ENCODE measurements at places on chromosomes 12 and 14.

DNA sequence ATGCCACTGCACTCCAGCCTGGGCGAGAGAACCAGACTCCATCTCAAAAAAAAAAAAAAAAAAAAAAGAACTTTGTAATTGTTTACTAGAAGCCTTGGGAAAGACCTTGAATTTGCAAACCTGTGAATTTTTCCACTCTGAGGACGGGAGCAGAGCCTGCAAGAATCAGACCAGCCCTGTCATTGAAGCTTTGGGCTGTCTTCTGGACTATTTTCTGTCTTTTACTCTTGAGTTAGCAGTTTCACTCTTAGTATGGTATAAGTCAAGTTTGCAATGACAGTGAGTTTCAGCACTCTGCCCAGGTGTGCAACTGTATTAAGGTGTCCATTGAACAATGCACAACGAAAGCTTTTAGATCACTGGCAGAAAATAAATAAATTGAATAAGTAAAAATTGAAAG, 81.4 kb upstream of the KRAS start:
- H3K36me3 ChIP-seq: no peaks in the 10 kb centered on the region
- H3K4me3 ChIP-seq: no peak overlapping the region
- no peaks in the 10 kb centered on the region for H3K27me3 ChIP-seq

DNA sequence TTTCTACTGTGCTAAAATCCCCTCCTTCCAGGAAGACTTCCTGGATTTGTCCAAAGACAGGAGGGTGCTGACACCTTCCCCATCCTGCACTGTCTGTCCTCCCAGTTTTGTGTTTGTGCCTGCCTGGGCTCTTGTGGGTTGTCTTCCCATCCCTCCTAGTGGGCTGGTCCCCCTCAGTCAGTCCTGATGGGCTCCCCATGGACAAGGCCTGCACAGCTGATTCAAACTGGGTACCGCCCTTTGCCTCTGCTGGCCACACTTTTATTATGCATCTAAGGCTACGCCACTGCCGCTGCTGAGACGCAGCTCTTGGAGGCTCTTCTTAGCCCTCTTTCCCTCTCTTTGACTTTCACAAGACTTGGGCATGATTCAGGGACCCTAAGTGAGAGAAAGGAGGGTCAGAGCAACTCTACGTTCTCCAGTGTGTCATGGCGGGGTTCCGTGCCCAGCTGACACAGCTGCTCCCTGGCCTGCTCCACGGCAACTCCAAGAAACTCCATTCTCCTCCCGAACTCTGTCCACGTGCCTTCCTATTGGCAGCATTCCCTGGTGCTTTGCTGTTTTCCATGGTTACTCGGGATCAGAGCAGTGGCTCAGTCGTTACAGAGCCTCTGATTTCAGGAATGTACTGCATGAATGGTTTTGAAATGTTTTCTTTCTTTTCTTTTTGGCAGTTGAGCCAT, 3.8 kb upstream of the KRT85 start:
- no peaks in the 10 kb centered on the region for H3K36me3 ChIP-seq
- no peak overlapping the region for H3K27ac ChIP-seq
- no peak overlapping the region for H3K4me3 ChIP-seq
- peaks cover 40% of the 10 kb centered on the region for H3K27me3 ChIP-seq
- DNase-seq: peak; percentile 46

DNA sequence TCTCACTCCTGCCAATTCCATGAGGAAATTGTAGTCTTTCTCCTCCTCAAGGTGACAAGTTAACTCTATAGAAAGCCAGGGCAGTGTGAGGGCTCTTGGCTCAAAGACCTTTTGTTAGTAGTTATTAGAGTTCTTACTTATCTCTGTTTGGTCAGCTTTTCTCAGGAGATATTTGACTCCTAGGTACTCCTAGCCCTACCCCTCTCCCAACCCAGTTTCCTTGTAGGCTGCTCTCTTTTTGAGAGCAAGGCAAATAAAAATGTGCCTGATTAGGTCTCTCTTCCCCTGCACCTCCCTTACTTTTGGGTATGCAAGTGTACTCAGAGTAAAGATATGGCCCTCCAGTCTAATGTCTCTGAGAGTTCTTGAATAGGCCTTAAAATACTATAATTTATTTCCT, 23.8 kb downstream of the BTG1 start:
- H3K4me1 ChIP-seq: peaks cover 7% of the 10 kb centered on the region
- DNase-seq: no peak
- no peak overlapping the region for H3K27ac ChIP-seq
- H3K4me3 ChIP-seq: no peak overlapping the region
- H3K27me3 ChIP-seq: no peaks in the 10 kb centered on the region

DNA sequence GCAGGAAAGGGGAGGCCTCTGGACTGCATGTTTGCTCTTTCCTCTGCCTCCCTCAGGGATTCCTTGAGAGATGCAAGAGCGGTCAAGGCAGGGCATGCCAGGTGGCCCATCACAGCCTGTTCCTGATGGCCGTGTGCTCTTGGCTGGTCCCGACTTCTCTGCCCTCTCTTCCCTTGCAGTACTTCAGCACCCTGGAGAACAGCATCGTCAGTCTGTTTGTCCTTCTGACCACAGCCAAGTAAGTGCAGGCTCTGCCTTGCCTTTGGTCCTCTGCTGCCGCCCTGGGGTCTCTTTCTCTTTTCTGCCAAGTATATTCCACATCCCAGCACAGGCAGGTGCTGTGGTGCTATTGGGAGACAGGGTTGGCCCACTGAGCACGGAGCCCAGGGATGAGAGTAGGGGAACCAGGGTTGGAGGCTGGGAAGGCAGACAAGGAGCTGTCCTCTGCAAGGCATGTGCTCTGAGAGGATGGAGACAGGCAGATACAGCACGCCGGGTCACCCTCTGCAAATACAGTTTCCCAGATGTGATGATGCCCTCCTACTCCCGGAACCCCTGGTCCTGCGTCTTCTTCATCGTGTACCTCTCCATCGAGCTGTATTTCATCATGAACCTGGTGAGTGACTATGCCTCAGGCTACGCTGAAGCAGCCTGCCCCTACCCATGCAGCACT, 51.9 kb downstream of the TPCN1 start:
- peaks cover 3% of the 10 kb centered on the region for H3K36me3 ChIP-seq
- peaks cover 14% of the 10 kb centered on the region for H3K4me1 ChIP-seq
- H3K4me3 ChIP-seq: no peak overlapping the region
- peak; percentile 36 for DNase-seq
- no peak overlapping the region for H3K27ac ChIP-seq
- no peaks in the 10 kb centered on the region for H3K27me3 ChIP-seq

DNA sequence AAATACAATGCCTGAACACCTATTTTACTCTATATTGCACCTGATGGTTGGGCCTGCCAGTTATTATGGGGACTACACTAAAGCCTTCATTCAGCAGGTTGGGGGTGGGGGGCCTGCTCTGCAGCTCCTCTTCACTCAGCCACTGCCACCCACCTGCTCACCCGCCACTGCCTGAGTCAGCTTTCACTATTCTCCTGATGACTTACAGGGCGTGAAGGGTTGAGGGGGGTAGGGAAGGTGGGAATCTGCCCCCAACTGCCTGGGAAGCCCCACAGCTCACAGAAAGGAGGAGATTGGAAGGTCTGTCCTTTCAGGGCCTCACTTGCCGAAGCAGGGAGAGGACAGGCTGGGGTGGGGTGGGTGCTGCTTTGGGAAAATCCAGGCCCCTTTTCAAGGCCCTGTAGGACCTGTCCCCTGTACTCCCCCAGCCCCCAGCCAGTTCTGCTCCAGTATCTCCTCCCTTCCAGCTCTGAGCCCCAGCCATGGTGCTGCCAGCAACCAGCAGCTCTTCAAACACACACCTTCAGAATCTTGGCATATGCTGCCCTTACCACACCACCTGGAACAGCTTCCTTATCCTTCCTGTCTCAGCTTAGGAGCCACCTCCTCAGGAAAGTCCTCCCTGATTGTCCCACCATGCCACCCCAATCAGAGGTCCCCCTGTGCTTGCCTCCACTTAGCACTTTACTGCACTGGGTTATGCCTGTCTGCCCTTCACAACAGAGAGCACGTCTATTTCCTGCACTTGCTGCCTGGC, 33.1 kb downstream of the IRF2BPL start:
- peaks cover 4% of the 10 kb centered on the region for H3K4me1 ChIP-seq
- no peak for DNase-seq
- H3K27me3 ChIP-seq: no peaks in the 10 kb centered on the region
- H3K27ac ChIP-seq: no peak overlapping the region
- H3K36me3 ChIP-seq: no peaks in the 10 kb centered on the region

DNA sequence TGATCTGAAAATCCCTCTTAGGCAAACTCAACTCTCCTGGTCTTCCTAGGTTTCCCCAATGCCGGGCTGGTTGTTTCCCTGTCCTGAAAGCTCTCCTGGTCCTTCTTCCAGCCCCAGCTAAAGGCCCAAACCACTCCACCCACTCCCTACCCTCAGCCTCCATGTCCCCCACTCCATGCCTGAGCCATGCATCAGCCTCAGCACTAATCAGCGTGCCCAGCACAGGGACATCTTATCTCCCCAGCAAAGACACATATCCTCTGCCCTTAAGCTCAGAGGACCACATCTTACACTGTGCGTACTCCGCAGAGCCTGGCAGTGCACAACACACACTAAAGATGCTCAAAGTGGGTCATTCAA, 25.9 kb downstream of the ACTN1 start:
- H3K27ac ChIP-seq: peak overlapping the region; percentile 76
- H3K4me3 ChIP-seq: no peak overlapping the region
- no peaks in the 10 kb centered on the region for H3K27me3 ChIP-seq
- H3K36me3 ChIP-seq: peaks cover 35% of the 10 kb centered on the region

DNA sequence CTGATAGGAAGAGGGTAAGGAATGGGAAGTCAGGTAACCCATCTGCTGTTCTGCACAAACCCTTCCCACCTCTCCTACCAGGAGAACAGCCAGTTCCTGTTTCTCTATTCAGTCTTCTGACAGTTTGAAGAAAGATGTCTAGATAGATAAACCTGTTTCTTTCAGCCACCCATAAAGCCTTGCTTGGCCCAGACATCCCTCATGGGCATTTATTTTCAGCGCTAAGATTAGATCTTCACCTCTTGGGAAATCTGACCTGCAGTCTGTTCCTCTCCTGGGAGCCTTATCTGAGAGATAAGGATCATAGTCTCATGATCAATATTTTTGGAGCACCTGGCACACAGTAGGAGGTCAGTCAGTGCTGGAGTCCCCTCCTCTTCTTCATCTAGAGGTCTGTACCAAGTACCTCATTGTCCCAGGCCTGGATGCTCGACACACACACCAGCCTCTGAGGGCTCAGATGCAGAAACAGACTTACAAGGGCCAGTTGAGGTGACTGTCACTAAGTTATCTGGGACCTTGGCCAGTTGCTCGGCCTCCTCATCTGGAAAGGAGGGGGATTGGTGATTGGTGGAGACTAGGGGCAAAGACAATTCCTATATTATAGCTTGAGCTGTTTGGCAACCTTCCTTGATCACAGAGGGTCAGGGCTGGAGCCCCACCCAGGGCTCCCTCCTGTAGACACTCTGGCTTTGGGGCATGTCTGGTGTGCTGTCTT, 18.2 kb downstream of the ACVRL1 start:
- no peak overlapping the region for H3K4me3 ChIP-seq
- H3K27me3 ChIP-seq: no peaks in the 10 kb centered on the region
- no peaks in the 10 kb centered on the region for H3K36me3 ChIP-seq
- peaks cover 10% of the 10 kb centered on the region for H3K4me1 ChIP-seq
- DNase-seq: no peak

DNA sequence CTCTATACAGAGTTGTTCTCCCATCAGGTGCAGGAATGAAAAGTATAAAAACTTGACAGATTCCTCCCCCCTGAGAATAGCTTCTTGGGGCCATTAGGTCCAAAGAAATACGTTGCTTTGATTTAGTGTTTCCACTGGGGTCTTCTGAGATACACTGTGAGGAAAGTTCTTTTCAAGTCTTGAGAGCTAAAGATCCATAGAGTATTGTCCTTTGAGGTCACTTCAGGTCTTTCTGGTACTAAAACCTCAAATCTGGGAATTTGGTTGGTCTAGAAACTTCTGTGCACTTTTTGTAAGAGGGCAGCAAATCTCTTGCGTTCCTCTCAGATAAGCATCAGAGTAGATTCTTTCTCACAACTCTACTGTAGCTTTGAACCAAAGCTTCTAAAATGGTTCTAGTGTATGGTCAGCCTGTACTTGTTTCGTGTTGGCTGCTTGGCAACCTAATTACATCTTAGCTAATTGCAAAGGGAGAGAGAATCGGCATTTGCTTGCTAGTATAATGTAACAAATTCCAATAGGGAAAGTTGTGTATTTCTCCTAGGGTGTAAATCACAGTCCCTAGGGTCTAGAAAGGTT, 10.0 kb downstream of the SRSF5 start:
- no peak for DNase-seq
- no peaks in the 10 kb centered on the region for H3K4me1 ChIP-seq
- H3K36me3 ChIP-seq: peaks cover 47% of the 10 kb centered on the region

- H3K27me3 ChIP-seq: no peaks in the 10 kb centered on the region
- H3K36me3 ChIP-seq: peaks cover 87% of the 10 kb centered on the region
- no peak overlapping the region for H3K27ac ChIP-seq
Measured at GRCh38 chr12:54404061-54405004, 14.7 kb downstream of the ITGA5 start.

DNA sequence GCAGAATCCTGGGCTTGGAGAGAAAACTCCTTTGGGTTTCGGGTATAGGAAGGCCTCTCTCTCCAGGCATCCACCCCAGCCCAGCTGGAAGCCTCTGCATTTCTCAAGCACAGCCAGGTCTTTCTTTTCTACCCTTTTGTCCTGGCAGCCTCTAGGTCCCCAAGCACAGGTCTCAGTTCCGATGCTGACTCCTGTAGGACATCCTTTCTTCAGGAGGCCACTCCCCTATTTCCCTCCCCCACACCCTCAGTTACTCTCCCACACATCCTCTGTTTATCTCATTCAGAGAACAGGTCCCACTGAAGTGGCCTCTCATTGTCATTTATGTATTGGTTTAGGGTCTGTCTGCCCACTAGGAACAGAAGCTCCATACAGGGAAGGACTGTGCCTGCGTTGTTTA, 352.6 kb downstream of the VRK1 start:
- H3K36me3 ChIP-seq: no peaks in the 10 kb centered on the region
- H3K27ac ChIP-seq: no peak overlapping the region
- H3K4me3 ChIP-seq: no peak overlapping the region
- DNase-seq: no peak
- no peaks in the 10 kb centered on the region for H3K27me3 ChIP-seq

DNA sequence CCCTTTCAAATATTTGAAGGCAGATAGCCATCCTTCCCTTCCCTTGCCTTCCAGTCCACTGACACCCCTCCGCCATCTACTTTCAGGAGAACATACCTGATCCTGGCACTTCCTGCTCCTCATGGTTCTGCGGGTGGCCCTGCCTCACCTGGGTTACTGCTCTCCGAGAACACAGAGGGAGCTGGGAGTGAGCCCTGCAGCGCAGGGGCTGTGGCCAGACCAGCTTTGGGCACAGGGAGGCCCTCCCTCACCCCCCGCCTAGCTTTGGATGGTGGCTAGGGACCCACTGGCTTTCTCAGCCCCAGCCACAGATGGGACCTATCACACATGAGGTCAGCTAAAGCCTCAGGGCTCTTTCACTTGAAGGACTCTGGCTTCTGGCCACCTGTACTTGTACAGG, 12.4 kb downstream of the IQSEC3 start:
- no peak overlapping the region for H3K4me3 ChIP-seq
- peaks cover 43% of the 10 kb centered on the region for H3K27me3 ChIP-seq
- no peak for DNase-seq
- H3K36me3 ChIP-seq: no peaks in the 10 kb centered on the region
- no peak overlapping the region for H3K27ac ChIP-seq
